T-helper 22 cell (primary cell): ENCODE measurements at places on chromosomes 12 and 14.

GRCh38 chr12:11170810-11171144 is 217 bp upstream of the SMIM10L1 start:
- DNase-seq, result no peak

- DNase-seq, result no peak
Measured at GRCh38 chr12:51470116-51470515, 45.5 kb downstream of the SLC4A8 start.

GRCh38 chr14:73924337-73924736 is 25.6 kb downstream of the FAM161B start:
- no peak for DNase-seq

DNA sequence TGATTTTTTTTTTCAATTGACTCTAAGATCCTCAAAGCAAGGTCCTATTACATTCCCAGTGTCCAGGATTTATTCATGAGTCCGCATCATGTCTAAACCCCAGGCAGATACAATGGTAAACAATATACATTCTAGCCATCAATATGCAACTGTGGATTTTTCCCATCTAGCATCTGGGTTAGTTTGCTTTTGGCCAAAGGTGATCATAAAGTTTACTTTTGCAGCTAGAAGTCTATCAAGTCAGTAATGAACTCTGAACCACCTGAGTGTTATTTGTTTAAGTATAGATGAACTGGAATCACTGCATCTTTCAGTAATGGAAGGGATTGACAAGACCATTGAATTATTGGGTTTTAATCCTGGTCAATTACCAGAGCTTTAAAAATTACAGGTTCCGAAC is 80.8 kb downstream of the STON2 start:
- DNase-seq, result no peak

GRCh38 chr14:56760164-56760914 is 49.9 kb downstream of the OTX2 start:
- DNase-seq, result no peak

DNA sequence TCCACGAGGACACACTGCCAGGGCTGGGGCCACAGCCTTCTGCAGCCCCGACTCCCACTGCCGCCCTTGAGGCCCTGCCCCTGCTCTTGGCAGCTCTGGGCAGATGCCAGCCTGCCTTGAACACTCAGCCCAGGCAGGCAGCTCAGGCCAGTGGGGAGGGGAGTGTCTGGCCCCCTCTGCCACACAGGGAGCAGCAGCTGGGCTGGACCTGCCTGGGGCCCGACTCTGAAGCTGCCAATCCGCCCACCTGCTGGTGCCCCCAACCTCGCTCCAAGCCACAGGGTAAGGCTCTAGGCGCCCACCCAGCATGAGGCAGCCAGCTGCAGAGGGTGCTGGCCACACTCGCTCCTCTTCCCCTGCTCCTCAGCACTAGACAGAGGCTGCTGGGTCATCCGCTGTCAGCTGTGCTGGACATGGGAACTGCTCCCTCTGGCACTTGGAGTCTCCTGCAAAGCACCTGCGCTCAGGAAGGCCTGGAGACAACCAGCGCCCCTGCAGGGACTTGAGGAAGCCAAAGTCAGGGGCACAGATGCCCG is 24.6 kb upstream of the NUDT14 start:
- DNase-seq, result no peak

- no peak for DNase-seq
Measured at GRCh38 chr14:75752907-75753594, 92.0 kb downstream of the TTLL5 start.

DNA sequence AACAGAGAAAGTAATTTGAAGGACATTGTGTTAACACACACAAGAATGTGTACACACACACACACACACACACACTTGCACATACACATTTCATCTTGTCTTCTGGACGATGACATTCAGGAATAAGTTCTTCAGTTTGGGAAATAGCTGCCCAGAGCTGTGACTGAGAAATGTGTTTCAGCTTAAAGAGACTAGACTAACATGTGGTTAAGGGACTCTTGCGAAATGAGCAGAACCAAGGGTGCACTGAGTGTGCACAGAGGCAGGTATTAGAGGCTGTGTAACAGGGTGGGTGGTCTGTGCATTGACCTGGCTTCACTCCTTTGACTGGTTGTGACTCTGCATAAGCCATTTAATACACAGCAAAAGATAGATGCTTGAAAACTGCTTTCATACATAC is 29.4 kb upstream of the KCNA5 start:
- no peak for DNase-seq

DNA sequence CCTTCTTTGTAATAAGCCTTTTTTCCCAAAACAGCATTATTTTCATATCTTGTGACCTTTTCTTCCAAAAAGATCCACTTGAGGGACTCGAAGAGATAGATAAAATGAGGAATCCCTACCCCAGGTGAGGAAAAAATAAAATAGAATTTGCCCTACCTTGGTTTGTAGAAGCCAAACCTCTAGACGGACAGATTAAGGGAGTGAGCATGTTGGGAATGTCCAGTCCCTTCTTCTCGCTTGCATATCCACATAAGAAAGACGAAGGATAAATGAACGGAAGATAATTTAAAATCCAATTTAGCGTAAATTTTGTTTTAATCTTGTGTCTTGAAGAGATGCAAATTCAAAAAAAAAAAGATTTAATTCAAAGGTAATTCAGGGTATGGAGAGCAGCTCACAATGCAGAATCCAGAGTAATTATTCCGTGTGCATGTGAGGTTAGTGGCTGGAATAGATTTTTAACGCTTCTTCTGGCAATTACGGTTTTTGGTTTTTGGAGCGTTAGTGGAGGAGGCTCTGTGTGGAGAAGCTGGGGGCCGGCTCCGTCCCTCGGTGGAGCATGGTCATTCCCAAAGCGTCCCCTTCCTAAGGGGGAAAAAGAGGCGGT is 1.5 kb downstream of the GRIN2B start:
- no peak for DNase-seq

DNA sequence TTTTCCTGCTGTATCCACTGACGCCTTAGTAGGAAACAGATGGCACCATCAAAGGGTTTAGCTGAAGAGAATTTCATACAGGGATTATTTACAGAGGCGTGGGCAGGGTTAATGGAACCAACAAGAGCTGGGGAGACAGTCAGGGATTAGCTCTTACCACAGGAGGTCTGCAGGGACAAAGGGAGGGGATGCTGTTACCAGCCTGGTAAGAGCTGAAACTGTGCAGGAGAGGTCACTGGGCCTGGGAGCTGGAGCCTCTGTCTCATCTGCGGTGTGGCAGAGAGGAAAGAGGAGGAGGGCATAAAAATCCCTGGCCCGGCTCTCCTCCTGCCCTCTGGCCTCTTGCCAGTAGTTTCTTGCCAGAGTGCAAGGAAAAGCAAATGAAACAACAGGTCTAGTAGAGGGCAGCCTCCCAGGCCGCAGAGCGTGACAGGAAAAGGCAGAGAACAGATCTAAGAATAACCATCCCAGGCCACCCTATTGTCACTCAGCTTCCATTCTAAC is 18.9 kb upstream of the POC1B start:
- no peak for DNase-seq

- DNase-seq, result no peak
Measured at GRCh38 chr12:91663744-91664143, 481.1 kb upstream of the DCN start.

DNA sequence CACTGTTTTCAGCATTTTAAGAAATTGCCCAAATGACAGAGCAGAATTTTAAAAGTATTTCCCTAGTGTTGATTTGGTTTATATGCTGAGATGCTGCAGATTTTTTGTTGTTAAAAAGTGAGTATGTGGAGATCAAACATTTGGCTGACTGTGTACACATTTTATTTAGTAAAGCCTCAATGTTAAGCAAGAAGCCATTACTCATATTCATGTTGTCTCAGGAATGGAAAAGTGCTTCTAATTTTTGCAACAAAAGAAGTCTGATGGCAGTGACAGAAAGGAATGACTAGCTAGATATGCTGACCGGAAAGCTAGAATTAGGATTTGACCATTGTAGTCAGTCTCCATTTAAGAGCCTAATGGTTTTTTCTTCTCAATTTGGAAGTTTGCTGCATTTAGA is 22.5 kb downstream of the SLC38A6 start:
- no peak for DNase-seq

DNA sequence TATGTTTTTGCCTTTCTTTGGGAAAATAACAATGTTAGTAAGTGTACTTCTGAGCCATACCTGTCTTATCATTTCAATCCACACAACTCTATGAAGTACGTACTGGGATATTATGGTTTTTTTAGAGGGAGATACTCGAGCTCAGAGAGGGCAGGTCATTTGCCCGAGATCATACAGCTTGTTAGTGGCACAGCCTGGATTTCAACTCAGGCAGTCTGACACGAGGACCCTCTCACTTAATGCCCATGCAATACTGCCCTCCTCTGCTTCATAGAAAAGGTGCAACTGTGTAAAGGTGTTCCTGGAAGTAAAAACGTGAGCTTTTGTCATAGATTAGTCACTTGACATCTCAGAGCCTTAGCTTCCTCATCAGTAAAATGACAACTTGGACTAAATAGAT is 128.0 kb downstream of the NDUFA12 start:
- no peak for DNase-seq
